ENCODE measurements at places on chromosomes 5 and 9.

- no peak for DNase-seq
These were observed 3.8 kb upstream of the NDST1 start for GRCh38 chr5:150503977-150504620.

- DNase-seq, result no peak
These were observed 22.7 kb downstream of the SPDL1 start for GRCh38 chr5:169606279-169606678.

- DNase-seq, result no peak
These were observed 14.5 kb downstream of the PLPP1 start for GRCh38 chr5:55520117-55520839.

- no peak for DNase-seq
These were observed 65.0 kb downstream of the FGF18 start for GRCh38 chr5:171484460-171484899.

DNA sequence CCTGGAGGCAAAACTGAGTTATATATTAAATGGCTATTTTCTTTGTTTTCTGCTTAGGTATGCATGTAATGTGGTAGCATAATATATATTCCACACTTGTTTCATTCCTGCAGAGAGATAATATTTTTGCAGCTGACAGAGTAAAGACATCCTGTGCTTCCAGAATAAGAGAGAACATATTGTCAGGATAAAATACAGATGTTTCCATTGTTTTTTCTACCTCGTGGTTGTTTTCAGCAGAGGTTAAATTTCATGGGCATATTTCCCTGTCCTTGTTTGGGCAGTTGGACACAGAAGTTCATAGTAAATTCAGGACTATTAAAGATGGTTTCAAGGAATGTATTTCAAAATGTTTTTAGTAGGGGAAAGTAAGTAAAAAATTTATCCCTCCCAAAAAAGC is 47.6 kb upstream of the MEGF10 start:
- no peak for DNase-seq

DNA sequence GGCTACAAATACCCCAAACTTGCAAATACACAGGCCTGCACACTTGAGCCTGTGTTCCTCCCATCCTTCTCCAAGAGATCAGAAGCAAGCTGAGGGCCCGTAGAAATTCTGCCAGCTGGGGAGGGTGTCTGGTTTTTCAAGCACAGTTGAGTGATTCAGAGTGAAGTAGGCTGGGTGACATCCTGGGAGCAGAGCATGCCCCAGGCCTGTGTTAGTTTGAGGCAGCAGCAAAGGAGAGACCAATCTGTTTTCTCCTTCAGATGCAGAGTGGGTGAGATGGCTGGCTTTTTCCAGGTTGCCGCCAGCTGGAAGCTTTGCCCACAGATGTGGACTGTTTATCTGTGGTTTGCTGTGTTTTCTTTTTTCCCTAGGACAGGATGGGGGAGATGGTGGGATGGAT is 63.1 kb downstream of the RCL1 start:
- DNase-seq, result no peak

- DNase-seq, result no peak
These were observed 84.5 kb downstream of the LMX1B start for GRCh38 chr9:126698251-126698650.

DNA sequence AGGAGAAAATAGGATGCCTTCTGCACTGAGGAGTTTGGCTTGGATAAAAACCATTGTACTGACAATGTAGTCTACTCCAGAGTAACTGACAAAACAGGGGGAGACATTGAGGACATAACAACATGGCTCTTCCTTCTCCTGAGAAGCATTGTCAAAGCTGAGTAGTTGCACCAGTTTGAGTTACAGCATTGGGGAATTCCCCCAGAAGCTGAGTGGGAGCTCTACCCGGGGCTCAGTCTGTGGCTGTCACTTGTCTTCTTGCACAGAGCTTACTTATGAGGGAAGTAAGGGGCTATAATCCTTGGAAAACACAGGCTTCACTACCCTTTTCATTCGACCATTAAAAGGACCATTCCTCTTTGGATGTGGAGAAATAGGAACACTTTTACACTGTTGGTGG is 21.2 kb downstream of the HSPB3 start:
- no peak for DNase-seq

- no peak for DNase-seq
These were observed 327.9 kb downstream of the NTRK2 start for GRCh38 chr9:84997472-84997871.

GRCh38 chr9:75664597-75664996 is 225.9 kb upstream of the PCSK5 start:
- DNase-seq, result no peak

- DNase-seq, result no peak
These were observed 7.1 kb upstream of the RNF145 start for GRCh38 chr5:159216454-159216853.

DNA sequence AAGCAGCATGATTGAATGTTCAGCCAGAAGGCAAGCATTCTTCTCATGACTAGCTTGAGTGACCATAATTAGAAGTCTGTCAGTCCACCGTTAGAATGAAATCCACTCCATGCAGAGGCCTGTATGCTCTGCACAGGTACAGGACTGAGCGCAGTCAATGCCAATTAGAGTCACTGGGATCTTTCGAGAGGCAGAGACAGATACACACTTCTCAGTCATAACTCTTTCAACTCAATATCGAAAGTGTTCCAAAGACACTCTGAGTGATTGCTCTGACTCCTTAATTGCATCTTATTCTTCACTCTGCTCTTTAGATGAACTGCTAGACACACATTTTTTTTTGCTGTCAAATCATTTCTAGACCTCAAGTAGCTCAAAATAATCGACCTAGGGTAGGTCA is 203.6 kb downstream of the GABRB2 start:
- DNase-seq, result peak; percentile 57

GRCh38 chr5:18393565-18394442 is 759.5 kb downstream of the TAF11L14 start:
- DNase-seq, result peak; percentile 68

- DNase-seq, result peak; percentile 31
These were observed 223.6 kb upstream of the EFNA5 start for GRCh38 chr5:107894361-107894760.

GRCh38 chr9:8364026-8364752 is 564.6 kb upstream of the DMAC1 start:
- peak; percentile 56 for DNase-seq

GRCh38 chr5:72234265-72234700 is 85.8 kb downstream of the MRPS27 start:
- DNase-seq, result no peak

DNA sequence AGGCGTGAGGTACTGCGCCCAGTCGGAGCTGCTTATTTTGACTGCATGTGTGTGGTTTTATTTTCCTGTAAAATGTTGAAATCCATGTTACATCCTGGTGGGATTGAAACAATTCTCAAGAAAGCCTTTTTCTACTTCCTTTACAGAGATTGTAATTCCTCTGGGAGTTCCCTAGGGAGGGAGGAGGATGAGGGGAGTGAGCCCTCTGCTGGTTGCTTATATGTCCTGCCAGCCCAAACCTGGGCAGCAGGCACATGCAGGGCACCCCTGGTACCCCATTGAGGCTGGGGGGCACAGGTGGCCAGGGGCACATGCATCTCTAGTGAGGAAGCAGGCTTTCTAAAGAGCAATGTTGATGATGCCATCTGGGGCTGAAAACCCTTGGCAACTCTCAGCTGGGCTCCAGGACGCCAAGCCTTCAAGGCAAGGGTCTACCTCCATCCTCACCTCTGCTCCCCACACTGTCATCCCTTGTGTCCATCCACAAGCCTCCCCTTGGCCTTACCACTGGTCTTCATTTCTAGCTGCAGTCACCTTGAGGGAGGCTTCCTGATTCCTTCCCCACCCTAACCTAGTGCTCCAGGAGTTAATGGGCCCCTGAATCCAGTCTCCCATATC is 84.7 kb upstream of the TNFSF8 start:
- DNase-seq, result no peak

DNA sequence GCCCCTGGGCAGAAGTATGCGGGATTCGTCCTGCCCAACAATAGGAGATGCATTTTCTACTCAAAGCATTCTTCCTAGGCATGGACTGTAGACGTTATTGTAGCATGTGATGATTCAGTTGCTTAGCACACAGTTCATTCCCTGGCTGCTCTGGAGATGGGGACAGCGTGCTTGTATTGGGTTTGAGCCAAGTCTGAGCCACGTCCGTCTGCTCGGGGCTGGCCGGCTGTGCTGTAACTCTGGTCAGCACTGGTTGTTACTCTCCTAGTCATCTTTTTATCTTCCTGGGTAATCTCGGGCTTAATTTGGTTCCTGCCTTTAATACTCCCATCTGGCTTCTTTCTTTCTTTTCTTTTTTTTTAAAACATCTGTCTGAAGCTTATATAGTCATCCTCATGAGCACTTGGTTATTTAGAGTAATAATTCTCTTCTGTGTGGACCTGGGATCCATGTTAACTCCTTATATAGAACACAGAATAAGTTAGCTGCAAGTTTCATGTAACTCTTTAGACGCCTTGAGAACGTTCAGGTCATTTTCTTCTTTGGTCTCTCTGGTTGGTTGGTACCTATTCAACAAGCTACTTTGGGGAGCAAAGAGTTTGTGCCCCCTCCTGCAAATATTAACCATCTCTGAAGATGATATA is 118.8 kb upstream of the RPS23 start:
- peak; percentile 22 for DNase-seq

DNA sequence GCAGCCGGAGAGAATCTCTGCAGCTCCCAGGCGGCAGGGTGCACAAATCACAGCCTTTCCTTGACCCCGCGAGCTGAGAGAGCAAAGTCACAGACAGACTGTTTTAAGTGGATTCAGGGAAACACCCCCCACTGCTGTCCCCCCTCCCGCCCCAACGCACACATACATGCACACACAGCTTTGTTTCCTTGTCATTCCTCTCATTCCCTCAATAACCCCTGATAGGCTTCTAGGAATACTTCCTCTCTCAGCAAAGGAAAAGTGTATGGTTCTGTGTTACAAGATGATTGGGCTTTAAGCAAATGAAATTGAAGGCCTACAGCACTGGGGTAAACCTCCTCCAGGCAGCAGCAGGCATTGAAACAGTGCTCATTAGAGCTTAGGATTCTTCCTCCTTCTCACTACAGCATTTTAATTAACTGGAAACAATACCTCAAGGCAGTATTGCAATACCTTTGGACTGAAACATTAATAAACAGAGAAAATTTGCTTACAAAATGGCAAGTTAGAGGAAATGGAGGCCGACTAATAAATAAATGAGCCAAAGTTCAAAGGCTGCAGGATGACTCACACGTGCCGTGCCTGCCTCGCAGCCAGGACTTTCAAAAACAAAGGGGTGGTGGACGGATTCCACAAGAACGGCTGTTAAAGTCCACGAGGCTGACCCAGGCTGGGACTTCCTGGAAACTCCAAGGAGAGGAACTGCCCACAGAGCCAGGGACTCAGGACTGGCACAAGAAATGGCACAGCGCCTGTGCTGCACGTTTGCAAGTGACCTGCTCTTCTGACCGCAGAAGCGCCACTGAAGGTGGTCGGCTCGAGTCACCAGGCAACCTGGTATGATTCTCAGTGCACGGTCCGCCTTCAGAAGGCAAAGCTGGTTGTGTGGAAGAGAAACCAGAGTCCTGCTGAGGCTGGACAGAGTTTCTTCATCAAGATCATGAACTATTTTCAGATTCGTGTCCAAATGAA is 236.2 kb downstream of the SYK start:
- no peak for DNase-seq

GRCh38 chr5:13640270-13640669 is 304.2 kb downstream of the DNAH5 start:
- no peak for DNase-seq

DNA sequence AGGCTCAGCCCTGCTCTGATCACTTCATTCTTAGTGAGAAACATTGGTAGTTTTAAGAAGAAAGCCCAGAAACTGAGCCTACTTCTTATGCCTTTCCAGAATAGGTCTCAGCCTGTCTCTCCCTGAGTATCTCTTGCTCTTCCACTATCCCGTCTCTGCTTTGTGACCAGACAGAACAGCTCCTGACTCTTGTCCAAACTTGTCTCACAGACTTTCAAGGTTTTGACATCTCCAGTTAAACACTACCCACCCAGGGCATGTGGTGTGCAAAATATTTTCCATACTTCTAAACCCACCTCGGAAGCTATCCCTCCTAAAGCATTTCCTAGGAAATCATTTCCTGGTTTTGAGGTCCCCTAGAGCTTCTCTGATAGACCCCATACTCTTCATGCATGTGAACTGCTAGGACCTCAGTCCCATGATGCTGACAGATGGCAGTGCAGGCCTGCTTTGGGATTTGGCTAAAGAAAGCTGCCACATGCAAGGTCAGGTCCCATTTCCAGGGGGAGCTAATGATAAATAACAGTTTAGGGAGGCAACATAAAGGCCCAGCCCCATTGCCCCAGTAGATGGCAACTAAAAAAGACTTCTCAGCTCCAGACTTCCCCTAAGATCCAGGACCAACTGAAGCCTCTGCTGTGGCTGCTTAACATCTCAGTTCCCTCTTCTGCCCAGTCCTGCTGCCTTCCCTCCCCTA is 211.5 kb downstream of the MED10 start:
- no peak for DNase-seq

GRCh38 chr9:127166651-127167524 is 44.5 kb upstream of the ANGPTL2 start:
- no peak for DNase-seq

GRCh38 chr9:108549184-108549583 is 306.6 kb downstream of the ACTL7B start:
- DNase-seq, result no peak

GRCh38 chr5:170341545-170341944 is 44.0 kb upstream of the LCP2 start:
- DNase-seq, result no peak
